ENCODE measurements at places on chromosomes 12 and 14. TPM values are rescaled to one million over a fixed set of nuclear protein-coding genes. Genes with fewer than 3 reads are reported as not detected.

DNA sequence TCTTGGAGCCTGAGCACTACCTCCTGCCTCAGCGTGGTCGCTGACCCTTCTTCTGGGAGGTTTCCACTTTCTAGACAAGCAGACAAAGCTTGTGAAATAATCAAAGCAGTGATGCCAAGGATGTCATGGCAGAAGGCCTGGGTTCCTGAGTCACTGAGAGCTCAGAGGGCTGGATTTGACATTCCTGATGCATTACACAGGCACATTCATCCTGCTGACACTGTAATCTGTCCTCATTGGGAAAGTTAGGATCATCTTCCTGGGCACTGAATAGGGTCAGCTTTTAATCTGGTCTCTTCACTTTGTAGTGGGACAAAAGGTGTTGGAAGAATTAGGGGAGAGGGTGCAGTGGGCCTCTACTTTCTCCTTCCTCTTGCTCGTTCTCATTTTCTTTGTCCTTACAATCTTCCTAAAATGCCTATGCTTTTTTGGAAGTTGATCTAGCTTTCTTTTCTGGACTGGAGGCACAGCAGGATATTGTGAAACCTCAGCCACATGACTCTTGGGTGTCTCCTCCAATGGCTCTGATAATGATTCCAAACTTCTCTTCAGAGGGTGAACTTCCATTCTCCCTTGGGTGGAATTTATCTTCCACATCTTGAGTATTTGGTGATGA, 29.6 kb downstream of the EEA1 start:
- DNase-seq: peak; percentile 94

- no peak for DNase-seq
Observed at GRCh38 chr14:80475074-80475473, 263.8 kb upstream of the DIO2 start.

DNA sequence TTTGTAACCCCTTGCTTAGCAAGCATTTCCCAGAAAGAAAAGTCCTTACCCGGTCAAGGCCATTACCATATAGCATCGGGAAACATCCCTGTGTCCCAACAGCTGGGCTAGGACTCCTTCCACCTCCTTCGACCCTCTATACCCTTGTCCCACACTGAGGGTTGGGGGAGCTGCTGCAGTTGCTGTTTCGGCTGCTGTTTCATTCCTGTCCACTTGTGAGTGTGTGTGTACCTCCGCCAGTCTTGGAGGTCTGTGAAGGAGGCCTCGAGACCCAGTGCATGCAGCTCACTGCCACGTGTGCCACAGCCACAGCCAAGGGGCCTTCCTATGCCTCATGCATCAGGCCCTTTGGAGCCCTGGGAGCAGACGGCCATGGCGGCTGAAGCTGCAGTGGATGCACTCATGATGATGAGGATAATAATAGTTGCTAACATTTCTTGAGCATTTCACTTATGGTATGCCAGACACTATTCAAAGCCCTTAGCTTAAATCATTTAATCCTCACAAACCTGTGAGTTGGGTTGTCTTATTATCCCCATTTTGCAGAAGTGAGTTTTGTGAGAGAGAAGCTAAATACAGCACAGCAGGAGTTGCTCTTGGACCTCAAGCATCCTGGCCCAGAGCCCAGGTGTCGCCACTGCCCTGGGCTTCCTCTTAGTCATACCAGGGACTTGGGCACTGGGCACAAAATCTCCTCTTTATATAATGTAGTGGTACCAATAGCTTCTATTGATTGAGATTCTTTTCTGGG, 156.5 kb downstream of the PRKCH start:
- DNase-seq: peak; percentile 80

RNFT2 gene
- total RNA-seq: 4.3 TPM

CD4 gene
- total RNA-seq: 2.5 TPM

Data from sigmoid colon (tissue), 7 donors.